ENCODE measurements at places on chromosomes 3 and 15. TPM values are rescaled to one million over a fixed set of nuclear protein-coding genes. Genes with fewer than 3 reads are reported as not detected.

DNA sequence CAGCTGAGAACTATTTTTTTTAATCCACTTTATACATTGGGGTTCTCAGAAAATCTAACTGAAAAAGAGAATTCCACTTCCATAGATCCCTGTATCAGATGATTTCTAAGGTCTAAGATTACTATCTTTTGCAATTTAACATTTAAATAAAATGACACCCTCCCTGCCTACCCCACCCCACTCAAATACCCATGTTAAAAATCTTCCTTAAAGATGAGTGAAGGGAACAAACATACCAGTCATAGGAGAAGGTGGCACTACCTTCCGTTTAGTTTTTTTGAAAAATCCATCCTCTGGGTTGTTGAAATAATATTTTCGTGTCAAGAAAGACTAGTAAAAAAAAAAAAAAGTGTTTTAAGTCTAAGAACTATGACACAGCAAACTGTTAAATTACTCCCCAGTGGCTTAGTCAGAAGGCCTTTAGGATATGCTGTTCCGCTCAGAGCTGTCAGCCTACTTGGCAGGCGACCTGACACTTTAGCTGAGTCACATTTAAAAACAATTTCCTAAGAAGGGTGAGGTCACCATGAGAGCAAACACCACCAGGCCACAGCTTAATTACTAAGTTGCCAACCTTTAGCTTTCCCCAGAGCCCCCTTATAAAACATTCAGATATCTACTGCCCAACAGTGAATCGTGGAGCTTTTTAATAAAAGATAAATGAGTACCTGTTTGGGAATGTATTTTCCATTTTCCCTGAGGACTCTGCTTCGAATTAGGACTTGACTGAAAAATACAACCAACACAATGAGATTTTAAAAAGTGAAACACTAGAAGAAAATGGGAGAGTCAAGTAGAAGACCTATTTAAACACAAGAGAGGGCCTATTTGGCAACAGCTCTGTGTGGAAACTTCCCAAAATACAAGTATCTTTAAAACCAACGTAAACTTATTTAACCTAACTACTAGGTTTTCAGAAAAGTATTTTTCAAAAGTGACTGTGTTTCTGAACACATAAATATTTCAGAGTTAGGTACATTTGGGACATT lies 9.6 kb downstream of the EMC3 start:
- peak; percentile 85 for DNase-seq

DNA sequence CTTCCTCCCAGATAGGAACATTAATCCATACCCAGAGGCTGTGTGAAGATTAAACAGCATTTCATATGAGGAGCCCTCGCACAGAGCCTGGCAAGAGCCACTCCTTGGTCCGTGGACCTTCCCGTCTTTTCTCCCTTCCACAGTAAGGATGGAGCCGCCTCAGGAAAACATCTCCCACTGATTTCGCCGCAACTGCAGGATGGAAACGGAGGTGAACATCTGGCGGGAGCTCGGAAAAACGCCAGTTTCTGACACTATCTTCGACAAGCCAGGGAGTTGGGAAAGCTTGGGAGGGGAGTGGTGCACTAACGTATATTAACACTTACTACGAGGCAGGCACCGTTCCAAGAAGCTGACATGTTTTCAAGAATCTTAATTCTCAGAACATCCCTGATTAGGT lies 157.9 kb downstream of the XXYLT1 start:
- DNase-seq, result no peak

DNA sequence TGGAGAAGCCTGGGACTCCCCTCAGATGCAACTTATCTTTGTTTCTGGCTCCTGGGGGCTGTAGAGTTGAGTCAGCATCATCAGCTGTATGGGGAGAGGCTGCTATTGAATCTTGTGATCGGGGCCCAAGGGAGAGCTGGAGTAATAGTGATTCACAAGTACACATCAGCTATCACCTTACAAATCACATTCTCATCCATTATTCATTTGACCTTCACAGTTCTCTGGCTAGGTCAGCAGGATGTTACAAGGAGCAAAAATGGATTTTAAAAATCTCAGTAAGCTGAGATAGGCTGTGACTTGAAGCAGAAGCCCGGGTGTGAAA lies 175.0 kb downstream of the OPA1 start:
- no peak for DNase-seq

- DNase-seq, result no peak
Measured at GRCh38 chr3:77648664-77649063, 608.8 kb downstream of the ROBO2 start.

- no peak for DNase-seq
Measured at GRCh38 chr3:111662012-111662411, 66.9 kb upstream of the ZBED2 start.

GRCh38 chr3:10008588-10009344 lies 17.5 kb upstream of the FANCD2 start:
- DNase-seq, result peak; percentile 95

DNA sequence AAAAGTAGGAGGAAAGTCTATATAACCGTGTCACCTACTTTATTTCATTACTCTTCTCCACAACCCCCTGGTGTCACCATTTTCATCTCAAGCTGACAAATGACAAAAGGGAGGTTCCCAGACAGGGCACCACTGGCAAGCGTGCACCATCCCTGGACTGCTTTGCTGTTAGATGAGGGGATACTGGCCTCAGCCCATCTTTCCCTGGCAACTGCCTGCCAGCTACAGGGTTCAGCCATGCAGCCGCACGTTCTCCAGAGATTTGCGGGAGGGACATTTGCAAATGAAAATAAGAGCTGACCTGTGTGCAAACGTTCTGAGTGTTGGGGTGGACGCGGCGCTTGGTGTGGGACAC lies 660 bp downstream of the UROC1 start:
- DNase-seq, result no peak

DNA sequence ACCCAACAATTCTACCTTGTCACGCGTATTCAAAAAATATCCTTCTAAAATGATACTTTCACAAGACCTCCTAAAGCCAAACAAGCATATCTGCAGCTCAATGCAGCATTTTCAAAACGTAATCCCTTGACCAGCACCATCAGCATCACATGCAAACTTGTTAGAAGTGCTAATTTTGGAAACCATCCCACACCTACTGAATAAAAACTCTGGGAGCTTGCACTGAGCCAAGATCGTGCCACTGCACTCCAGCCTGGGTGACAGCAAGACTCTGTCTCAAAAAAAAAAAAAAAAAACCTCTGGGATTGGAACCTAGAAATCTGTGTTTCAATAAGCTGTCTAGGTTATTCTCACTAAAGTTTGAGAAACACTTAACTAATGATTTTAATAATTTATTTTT lies 223.3 kb upstream of the CCDC54 start:
- no peak for DNase-seq

GRCh38 chr3:98986073-98986472 lies 84.6 kb upstream of the DCBLD2 start:
- DNase-seq, result no peak

- DNase-seq, result no peak
Measured at GRCh38 chr3:16178628-16178988, 4.1 kb downstream of the GALNT15 start.

- DNase-seq, result peak; percentile 23
Measured at GRCh38 chr3:24220859-24221657, 273.6 kb downstream of the THRB start.

DNA sequence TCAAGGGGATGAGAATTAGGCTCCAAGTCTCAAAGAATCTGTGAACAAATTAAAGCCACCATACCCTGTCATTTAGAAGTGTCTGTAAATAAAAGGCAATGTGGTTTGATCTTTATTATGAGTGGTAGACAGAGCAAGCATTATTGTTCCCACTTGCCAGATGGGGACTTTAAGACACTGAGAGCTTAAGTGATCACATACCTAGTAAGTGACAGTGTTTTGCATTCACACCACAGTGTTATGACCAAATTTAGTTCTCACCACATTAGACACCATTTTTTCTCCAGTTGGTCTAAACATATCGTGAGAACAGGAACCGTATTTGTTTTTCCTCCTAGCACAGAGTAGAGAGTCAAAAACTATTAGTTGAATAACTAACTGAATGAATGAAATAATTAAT lies 13.2 kb upstream of the ZBED2 start:
- no peak for DNase-seq

DNA sequence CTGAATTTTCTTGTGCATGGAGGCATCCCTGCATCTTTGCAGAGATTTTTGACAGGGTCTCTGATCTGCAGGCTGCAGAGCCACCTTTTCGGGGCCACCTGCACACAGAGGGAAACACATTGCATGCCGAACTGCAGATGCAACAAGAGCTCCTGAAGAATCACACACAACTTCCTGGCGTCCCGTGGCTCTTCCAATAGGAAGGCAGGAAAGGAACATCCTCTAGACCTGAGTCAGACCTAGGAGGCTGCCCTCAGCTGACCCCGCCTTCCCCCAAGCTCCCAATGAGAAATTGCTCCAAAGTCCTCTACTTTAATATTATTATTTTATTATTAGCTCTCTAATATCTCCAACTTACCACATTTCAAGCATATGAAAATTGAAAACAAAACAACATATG lies 213.2 kb upstream of the ARRDC4 start:
- no peak for DNase-seq

DNA sequence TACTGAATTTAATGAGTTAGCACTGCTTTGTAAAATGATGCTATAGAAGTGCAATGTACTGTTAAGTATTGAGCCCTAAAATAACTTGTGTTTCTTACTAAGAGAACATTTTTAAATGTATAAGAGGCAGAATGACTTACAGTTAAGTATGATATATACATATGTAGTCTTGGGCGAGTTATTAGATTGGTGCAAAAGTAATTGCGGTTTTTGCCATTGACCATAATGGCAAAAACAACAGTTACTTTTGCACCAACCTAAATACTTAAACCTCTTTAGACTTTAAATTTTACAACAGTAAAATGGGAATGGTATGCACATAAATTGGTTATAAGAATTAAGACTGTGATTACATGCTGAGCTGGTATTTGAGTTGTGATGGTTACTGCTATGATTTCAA lies 79.8 kb downstream of the CNTN3 start:
- no peak for DNase-seq

DNA sequence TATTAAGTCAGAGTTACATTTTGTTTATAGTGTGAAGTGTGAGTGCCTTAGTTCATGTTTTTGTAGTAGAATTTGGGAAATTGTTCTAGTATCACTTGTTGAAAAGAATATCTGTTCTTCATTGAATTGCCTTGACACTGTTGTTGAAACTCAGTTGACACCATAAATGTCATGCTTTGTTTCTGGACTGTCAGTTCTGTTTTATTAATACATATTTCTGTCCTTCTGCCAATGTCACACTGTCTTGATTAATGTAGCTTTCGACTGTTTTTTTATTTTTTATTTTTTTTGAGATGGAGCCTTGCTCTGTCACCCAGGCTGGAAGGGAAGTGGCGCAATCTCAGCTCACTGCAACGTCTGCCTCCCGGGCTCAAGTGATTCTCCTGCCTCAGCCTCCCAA lies 59.1 kb downstream of the CHD2 start:
- DNase-seq, result no peak

DNA sequence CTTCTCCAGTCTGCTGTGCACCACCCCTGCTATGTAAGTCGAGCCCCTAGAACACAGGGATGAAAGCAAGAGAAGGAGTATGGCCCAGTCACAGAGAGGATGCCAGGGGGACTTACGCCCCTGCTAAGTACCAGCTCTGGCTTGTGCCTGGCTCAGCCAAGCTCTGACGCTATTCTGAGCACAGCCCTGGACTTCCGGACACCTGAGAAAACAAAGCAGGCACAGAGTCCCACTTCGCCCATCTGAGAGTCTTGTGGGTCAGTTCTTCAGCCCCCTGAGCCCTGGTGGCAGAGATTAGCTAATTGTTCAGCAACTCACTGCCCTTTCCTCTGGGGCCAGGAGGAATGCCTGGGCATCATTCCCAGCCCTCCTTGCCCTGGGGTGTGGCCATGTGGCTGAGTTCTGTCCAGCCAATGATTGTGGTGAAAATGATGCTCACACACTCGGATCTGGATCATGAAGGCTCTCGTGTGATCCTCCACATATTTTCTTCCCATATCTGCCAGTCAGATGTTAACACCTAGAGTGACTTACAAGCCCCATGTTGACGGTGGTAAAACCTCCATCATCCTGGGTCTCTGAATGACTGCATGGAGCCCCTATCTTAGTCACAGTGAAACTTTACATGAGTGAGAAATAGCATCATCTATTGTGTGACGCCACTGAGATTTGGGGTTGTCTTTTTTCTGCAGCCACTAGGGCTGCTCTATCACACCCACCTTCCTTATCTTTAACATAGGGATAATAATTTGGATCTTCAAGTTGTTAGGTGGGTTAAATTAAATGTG lies 105.7 kb downstream of the TPRA1 start:
- no peak for DNase-seq

- no peak for DNase-seq
Measured at GRCh38 chr3:43959498-43960447, 269.0 kb downstream of the ABHD5 start.

- no peak for DNase-seq
Measured at GRCh38 chr3:24387493-24387892, 107.2 kb downstream of the THRB start.

GRCh38 chr3:187368251-187369088 lies at the start of gene RTP4:
Gene RTP4, plus strand, starts transcription at chr3:187368385. Its CDS starts 57 bp downstream, at chr3:187368442.
- no peak for DNase-seq

GRCh38 chr3:187640569-187641059 lies 29.6 kb downstream of the SST start:
- DNase-seq, result no peak

- no peak for DNase-seq
Measured at GRCh38 chr3:45182915-45183871, 37.0 kb upstream of the CDCP1 start.

GRCh38 chr3:118525077-118525476 lies 509.6 kb downstream of the IGSF11 start:
- DNase-seq, result no peak

- DNase-seq, result no peak
Measured at GRCh38 chr3:173395073-173395411, 2.5 kb upstream of the NLGN1 start.

DNA sequence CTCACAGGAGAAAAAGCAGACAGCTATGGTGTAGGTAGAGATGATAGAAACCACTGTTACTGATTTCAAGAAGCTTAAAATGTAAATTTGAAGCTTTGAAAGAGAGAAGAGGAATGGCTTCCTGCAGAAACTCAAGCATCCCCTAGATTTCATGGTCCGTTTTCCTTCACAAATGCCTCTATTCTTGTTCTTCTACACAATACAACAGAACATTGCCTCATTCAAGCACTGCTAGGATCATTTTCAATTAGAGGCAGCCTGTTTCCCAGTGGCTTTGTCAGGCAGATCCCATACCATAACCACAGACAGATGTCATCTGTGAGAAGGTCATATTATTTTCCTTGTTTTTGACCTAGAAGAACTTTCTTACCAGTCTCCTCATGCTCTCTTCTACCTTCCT lies 77.9 kb upstream of the SPRED1 start:
- DNase-seq, result no peak

Gene CFAP100
- total RNA-seq, result not detected

Gene KCNMB3
- 1.1 TPM for total RNA-seq

Gene PLSCR2
- not detected for total RNA-seq

Gene SCN11A
- 0.03 TPM for total RNA-seq

Gene RASGRF1
- not detected for total RNA-seq

Gene TNFSF10
- total RNA-seq, result 23.0 TPM

Gene SAMD7
- not detected for total RNA-seq

Gene PPM1L
- total RNA-seq, result 31.7 TPM

Gene CHAC1
- 1.8 TPM for total RNA-seq

Gene PLA2G4E
- 0.08 TPM for total RNA-seq

Gene GABRR3
- not detected for total RNA-seq

Gene SH3GL3
- total RNA-seq, result 2.0 TPM

Gene PIGZ
- 4.7 TPM for total RNA-seq

Gene PRR20G
- not detected for total RNA-seq

Gene LDHAL6B
- total RNA-seq, result not detected

Gene CLEC3B
- total RNA-seq, result 169 TPM

Measured in right cardiac atrium (tissue), 5 donors.